CD4-positive, alpha-beta memory T cell (primary cell): ENCODE measurements at places on chromosomes 2 and 18.

DNA sequence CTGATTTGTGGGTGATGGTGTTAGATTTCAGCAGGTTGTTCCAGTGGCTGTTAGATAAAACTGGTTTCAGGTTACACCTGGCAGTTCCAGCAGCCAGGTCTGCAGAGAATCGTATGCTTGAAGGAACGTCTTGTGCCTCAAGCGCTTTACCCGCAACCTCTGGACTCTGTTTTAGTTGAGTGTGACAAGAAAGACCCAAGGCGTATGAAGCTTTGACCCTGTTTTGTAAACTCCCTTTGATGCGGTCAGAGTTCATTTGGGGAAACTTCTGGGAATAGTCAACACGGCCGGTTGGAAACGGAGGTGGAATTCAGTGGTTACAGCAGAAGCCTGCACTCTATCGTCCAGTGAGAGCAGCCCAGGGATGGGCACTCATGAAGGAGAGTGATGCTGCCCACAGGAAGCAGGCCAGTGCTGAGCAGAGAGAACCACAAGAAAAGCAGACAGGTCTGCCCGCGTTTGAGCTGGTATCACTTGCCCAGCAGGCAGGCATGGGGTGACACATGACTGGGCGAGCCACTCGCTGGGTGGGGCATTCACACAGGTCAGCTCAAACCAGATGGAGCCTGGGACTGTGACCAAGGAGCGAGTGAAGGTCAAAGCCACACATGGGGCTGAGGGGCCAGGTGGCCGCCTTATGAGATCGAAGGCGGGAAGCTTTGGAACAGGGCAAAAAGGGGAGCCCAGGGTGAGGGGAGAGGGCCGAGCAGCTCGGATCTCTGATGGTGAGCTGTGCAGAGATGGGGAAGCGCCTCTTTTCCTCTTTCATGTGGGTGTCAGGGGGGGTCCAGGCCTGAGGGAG is 99.6 kb upstream of the MBOAT2 start:
- no peak for DNase-seq

- peak; percentile 15 for DNase-seq
These were observed 47.2 kb downstream of the VIL1 start for GRCh38 chr2:218465987-218466633.

GRCh38 chr2:59899692-59900091 is 653.8 kb downstream of the BCL11A start:
- no peak for DNase-seq

DNA sequence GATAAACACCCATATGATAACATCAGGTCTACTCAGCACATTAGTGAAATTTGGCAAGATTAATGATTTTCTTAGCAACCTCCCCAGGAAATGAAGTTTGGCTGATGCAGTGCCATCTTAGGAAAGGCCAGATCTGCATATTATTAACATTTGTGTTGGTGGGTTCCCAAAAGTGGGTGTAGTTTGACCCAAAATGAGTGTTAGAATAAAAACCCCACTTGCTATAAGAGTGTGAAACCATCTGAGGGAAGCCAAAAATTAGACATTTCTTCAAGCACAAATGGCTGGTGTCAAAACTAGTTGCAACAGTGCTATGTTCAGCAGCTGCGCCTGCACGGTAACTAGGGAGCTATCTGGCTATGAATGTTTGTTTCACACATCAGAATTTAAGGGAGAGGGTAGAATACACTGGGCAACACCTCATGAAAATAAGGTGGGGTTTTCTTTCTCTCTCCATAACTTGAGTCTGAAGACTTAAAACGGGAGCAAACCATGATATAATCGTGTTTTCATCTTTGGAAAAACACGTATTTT is 15.9 kb upstream of the CSRNP3 start:
- DNase-seq: no peak

GRCh38 chr2:236882930-236883329 is 202.8 kb upstream of the COPS8 start:
- no peak for DNase-seq

GRCh38 chr2:95266781-95267430 is 7.3 kb upstream of the PROM2 start:
- no peak for DNase-seq

GRCh38 chr2:174049895-174050294 is 84.7 kb upstream of the SP3 start:
- DNase-seq: no peak

- DNase-seq: no peak
These were observed 35.7 kb upstream of the GPR155 start for GRCh38 chr2:174522553-174522952.

GRCh38 chr2:188091220-188091619 is 200.5 kb upstream of the GULP1 start:
- no peak for DNase-seq

GRCh38 chr2:144975881-144976280 is 456.0 kb upstream of the ZEB2 start:
- DNase-seq: no peak

GRCh38 chr2:36762764-36763490 is 66.4 kb downstream of the VIT start:
- no peak for DNase-seq

- DNase-seq: no peak
These were observed 102.0 kb downstream of the SH3RF3 start for GRCh38 chr2:109230941-109231420.

GRCh38 chr2:200369886-200370285 is 63.4 kb downstream of the SPATS2L start:
- DNase-seq: no peak

DNA sequence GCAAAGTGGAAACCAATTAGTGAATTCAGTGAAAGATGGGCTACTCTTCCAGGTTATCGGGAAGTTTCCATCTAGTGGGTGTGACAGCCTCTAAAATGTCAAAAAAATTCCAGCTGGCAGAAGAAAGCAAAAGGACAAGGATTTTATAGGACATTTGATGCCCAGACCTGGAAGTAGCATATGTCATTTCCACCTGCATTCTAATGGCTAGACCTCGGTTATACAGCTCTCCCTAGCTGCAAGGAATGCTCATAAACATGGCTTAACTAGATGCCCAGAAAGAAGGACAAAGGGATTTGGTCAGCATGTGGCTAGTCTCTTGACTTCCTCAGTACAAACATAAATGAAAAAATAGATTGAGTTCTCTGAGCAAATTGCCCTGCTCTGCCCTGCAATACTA is 215.4 kb downstream of the NYAP2 start:
- DNase-seq: no peak

DNA sequence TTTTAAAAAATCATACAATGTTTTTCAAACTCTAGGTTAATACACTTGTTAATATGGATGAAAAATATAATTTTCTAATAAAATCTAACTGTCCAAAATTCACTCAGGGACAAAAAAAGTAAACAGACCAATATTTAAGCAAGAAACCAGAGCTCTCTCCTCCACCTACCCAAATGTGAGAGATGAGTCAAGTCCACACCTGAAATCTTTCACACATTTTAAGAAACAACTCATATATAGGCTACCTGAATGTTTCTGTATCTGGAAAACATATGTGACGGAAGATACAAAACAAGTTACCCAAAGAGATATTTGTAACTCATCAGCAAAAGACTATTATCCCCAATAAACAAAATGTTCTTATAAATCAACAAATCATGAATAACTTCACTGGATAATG is 20.2 kb downstream of the ZNF516 start:
- no peak for DNase-seq

GRCh38 chr2:233691443-233692433 is 952 bp upstream of the UGT1A6 start:
- DNase-seq: no peak

- DNase-seq: no peak
These were observed 76.6 kb downstream of the EMX1 start for GRCh38 chr2:72993933-72994280.

GRCh38 chr2:230716588-230716987 is 3.9 kb downstream of the CAB39 start:
- no peak for DNase-seq

- no peak for DNase-seq
These were observed 7.2 kb downstream of the ARPC2 start for GRCh38 chr2:218224186-218224585.

DNA sequence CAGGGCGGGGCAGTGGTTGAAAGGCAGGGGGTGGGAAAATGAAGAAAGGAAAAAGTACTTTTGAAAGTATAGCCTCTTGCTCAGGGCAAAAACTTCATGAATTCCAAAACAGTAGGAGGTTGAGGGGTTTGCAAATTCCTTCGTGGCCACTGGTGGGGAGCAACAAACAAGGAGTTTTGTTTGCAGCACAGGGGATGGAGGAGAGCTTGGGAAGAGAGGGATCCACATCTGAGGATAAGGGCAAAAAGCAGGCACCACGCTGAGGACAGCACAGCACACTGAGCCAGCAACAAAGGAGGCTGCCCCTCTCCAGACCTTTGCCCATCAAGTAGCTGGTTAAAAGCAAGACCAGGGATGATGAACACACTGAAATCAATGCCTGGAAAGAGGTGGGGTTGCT is 148.9 kb downstream of the TCF4 start:
- no peak for DNase-seq

DNA sequence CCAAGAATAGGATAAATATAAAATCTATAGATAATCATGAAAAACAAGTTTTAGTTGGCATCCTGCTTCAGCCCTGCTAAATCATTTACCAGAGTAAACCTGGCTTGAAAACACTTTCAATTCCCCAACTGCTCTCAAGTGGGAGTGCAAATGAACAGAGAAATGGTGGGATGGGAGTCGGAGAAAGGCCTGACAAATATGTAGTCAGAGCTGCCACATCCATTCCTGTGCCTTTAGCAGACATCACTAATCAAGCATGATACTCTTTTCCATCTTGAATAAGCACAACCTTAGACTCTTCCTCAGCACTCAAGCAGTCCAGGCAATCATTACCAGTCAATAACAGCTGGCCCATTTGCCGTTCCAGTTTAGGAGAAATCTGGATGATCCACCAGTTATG is 101.3 kb downstream of the ANKRD44 start:
- DNase-seq: no peak

- peak; percentile 14 for DNase-seq
These were observed 31.2 kb upstream of the TBR1 start for GRCh38 chr2:161384864-161385263.

DNA sequence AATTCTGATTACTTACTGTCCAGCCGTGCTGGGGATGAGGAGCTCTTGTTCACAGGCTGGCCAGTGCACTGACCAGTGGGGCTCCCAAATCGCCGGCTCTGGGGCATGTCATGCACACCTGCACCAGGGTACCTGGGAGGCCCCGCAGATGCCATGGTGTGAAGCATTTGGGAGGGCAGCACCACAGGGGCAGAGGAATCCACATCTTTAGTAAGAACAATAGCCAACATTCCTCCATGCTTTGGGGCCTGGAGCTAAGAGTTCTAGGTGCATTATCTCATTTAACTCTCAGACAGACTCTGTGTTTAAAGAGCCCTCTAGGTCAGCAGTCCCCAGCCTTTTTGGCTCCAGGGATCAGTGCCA is 104.2 kb downstream of the ACKR3 start:
- no peak for DNase-seq

- no peak for DNase-seq
These were observed 84.7 kb upstream of the OTOS start for GRCh38 chr2:240225131-240225530.

GRCh38 chr2:194718881-194719280 is 938.1 kb upstream of the SLC39A10 start:
- no peak for DNase-seq

- no peak for DNase-seq
These were observed 74.9 kb upstream of the MYL1 start for GRCh38 chr2:210389856-210390255.

- no peak for DNase-seq
These were observed 1.7 kb downstream of the UNC80 start for GRCh38 chr2:209773377-209773776.

DNA sequence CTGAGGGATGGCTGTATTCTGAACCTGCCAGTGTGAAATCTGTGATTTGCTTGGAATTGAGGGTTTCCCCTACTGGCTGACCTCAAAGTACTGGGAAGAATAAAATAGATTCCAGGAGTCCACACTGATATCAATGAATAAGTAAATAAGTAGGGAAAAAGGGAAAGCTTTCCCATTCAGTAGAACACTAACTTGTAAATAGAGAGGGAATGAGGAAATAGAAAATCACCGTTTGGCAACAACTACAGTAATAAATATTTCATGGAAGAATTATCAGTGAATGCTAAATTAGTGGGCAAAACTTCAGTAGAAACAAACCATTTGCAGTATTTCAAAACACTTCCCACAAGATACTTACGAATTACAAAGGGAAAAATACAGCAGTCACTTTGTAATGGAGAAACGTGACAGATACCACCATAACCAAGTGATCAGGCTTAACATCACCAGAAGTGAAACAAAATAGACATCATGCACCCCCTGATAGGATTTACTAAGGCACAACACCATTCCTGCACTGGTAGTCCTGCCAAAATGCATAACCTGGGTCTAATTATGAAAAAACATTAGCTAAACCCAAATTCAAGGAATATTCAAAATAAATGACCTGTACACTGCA is 88.5 kb downstream of the ICA1L start:
- no peak for DNase-seq

GRCh38 chr2:223735659-223736244 is 101.6 kb downstream of the AP1S3 start:
- DNase-seq: no peak

GRCh38 chr2:178830451-178830850 is 23.2 kb upstream of the TTN start:
- DNase-seq: no peak

DNA sequence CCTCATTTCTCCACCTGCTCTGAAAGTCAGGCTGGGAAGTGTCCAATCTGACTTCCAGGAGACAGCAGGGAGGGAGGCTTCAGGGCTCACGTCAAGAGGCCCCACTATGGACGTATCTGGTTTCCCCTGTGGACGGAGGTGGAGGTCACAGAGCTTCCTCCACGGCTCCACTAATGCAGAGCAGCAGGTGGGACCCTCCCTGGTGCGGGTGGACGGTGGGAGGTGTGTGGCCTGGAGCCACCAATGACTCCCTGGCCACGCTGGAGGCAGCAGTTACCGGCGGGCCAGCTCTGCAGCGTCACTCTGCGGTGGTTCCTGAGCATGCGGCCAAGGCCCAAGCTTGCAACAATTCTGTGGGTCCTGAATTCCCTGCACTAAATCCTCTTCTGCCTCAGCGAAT is 9.0 kb downstream of the CRACDL start:
- DNase-seq: no peak

- DNase-seq: no peak
These were observed 221.9 kb upstream of the COL3A1 start for GRCh38 chr2:188752311-188752710.
